ENCODE measurements at places on chromosomes 11 and 22.

DNA sequence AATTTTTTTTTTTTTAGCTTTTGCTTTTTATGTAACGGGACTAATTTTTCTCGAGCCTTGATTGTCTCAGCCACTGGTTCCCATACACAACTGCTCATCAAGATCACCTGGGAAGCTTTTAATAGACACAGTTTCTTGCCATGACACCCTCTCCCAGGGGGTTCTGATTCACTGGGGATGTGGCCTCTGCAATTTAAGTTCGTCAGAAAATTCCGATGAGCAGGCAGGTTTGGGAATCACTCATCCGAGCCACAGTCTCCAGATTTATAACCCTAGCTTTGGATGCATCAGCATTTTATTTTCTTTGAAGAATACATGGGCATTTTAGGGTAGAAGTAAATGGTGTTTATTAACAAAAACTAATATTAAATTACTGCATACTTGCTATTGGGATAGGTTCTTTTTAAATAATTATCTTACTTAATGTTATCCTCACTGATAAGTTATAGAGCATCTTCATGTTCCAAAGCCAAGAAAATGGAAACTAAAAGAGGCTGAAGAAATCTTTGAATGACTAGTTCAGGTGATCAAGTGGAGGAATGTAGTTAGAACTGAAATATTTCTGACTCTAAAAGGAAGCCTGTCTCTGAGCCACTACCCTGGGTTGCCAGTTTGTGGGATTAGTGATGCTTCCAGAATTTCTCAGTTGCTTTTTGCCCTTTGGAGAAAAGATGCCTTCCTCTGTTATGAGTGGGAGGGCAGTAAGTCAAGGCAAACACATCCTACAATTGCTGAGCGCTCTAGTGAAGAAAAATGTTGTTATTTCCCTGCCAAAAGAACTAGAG lies 319.0 kb downstream of the DDX10 start:
- no peak for DNase-seq

GRCh38 chr22:48695251-48695650 lies 1132.4 kb downstream of the BRD1 start:
- no peak for DNase-seq

- DNase-seq = no peak
Measured at GRCh38 chr11:130188585-130189347, 29.2 kb downstream of the ST14 start.

GRCh38 chr11:107467696-107468095 lies 10.1 kb upstream of the CWF19L2 start:
- no peak for DNase-seq

DNA sequence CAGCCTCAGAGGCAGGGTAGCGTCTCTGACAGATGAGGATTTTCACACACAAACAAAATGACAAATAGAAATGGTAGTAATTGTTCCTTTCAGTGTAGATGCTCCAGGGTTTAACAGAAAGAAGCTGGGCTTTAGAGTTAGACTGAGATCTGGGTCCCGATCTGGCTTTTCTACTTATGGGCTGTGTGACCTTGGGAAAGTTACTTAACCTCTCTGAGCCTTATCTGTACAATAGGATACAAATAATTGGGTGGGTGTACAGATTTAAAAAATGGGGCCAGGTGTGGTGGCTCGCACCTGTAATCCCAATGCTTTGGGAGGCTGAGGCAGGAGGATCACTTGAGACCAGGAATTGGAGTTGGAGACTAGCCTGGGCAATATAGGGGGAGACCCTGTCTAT lies 204.9 kb downstream of the CEP164 start:
- no peak for DNase-seq

GRCh38 chr11:7901319-7901854 lies 29.7 kb downstream of the OR10A6 start:
- no peak for DNase-seq

DNA sequence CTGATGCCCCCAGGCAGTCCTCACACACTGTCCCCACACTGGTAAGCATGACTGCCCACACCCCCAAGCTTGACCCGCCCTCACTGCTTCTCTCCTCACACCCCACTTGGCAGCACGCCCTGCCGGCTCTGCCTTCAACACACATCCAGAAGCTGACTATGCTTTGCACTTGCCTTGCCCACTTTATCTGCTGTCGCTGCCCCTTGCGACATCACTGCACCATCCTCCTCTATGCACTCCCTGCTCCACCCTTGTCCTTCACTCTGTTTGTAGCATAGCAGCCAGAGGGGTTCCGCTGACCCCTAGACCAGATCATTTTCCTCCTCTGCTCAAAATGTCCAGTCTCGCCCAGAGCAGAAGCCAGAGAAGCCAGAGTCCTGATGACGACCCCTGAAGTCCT lies 25.3 kb upstream of the SLC25A1 start:
- DNase-seq = no peak

- no peak for DNase-seq
Measured at GRCh38 chr22:25475257-25476022, 89.0 kb upstream of the GRK3 start.

- DNase-seq = no peak
Measured at GRCh38 chr11:66268952-66269905, 790 bp downstream of the RAB1B start.

DNA sequence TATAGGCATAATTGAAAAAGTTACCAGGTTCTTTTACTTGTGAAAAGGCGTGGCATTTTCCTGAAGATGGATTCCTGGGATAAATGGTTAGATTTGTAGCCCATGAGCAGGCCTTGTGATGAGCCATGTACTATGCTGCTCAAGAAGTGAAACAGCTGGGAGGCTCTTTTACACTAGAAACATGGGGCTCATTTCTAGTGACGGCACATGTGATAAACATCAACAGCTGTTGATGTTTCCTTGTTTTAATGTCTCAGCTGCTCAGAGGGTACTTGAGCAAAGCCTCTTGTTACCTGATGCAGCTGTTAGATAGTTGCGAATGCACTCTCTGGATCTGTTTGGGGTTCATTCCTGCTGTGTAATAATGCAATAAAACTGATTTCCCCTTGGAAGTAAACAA lies 396.8 kb downstream of the GUCY1A2 start:
- no peak for DNase-seq

Measured in mammary epithelial cell (primary cell).